ENCODE measurements at places on chromosomes 3 and 15.

DNA sequence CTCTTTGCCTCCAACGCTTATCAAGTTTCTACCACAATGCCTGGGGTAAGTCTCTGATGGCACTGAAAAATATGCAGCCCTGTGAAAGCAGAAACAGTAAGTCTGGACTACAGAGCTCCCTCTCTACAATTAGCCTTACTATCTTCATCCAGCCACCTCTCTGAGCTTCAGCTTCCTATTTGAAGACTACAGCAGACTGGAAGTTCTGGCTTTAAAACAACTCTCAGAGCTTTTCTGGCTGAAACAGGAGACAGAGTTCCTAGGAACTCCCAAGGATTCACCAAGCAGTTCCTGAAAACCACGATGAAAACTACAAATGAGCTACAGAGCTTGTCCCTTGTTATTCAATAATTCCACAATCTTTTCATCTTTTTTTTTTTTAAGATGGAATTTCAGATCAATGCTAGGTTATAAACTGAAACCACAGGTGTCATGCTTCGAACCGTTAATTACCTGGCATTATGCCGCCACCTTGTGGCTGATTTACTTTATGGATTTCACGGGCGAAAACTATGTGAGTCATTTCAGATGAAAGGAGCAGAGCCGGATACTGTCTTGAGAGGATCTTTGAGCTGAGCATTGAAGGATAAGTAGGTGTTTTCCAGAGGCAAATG is 3.9 kb downstream of the CRYGS start:
- DNase-seq, result peak; percentile 65

GRCh38 chr15:70617076-70617910 is 146.1 kb downstream of the UACA start:
- DNase-seq, result no peak

- no peak for DNase-seq
Observed at GRCh38 chr3:52022323-52023100, 26.8 kb upstream of the RPL29 start.

DNA sequence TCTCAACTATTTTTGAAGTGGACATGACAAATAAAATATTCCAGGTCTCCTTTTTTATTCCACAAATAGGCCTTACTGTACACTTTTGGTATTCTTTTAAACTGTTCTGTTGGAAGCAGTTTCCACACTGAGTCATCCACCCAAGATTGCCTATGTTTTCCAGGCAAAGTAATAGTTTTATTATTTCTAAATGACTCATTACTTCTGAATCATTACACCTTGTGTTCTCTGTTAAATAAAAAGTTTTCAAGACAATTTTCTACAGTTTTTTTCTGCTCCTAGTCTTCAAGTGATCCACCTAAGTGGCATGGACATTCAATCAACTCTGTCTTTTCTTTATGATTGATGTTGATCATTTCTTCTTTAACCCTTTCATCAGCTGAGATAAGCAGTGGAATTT is 26.5 kb downstream of the PPP2R3A start:
- no peak for DNase-seq

DNA sequence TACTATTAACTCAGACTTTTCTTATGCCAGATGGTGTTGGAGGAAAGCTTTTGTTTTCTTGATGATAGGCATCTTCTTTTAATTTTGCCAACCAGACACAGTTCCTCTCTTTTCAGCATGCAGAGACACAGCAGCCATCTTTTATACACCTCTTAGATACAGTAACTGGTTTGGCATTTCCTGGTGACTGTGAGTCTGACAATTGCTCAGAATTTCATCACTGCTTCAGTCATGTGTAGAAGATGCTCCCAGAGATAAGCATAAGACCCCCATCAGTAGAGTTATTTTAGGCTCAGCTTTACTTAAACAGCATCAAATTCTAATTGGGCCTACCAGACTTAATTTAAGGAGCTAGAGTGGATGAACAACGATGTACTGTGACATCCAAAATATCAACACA is 779.0 kb downstream of the SQOR start:
- DNase-seq, result no peak

GRCh38 chr3:149706905-149707304 is 45.4 kb downstream of the COMMD2 start:
- no peak for DNase-seq

GRCh38 chr15:74155766-74156417 is 17.6 kb upstream of the ISLR start:
- no peak for DNase-seq

- DNase-seq, result no peak
Observed at GRCh38 chr15:101396484-101397261, 92.8 kb downstream of the PCSK6 start.

- no peak for DNase-seq
Observed at GRCh38 chr3:105798381-105798934, 70.4 kb downstream of the CBLB start.

GRCh38 chr3:95468331-95468730 is 1346.1 kb upstream of the EPHA6 start:
- no peak for DNase-seq

DNA sequence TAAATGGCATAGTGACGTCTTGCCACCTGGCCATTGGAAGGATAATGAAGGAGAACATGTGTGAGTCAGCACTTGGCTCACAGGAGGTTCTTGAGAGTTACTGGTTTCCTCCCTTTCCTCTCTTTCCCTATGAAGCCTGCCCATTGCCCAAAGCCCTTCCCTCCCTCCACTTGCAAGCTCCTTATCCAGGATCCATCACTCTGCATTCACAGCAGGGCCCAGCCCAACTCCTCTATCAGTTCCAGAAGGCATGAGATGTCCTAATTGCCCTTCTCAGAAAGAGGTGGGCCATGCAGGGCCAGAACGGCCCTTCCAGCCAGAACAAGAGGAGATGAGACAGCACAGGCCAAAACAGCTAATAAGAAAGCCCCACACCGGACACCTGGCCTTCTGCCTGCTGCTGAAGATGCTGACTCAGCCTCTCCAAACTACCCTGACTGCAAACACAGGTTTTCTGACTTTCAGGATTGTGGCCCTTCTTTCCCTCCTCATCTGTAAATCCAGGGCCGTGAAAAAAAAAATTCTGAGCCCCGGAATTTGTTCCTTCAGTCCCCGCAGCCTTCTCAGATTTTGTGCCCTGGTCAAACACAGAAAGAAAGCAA is 29.7 kb downstream of the HAPLN3 start:
- no peak for DNase-seq

GRCh38 chr3:75192146-75192616 is 471.9 kb upstream of the FRG2C start:
- DNase-seq, result peak; percentile 4

DNA sequence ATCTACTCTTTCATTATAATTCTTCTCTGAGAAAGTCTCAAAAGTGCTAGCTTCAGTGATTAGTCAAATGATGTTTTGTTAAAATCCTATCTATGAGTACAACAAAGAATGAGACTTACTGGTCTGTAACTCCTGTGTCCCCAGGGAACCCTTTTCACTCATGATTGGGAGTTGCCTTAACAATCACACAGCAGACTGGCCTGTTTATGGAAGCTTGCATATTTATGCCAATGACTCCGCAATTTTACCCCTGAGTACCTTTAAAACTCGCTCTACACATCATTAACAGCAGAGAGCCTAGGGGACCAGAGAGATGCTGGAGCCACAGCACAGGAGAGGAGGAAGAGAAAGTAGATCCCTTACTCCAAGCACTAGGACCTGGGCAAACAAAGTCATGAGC is 628.1 kb downstream of the IGSF11 start:
- no peak for DNase-seq

GRCh38 chr3:157868196-157868595 is 238.0 kb downstream of the SHOX2 start:
- DNase-seq, result no peak

GRCh38 chr3:37910671-37911400 is 49.2 kb downstream of the CTDSPL start:
- DNase-seq, result no peak

GRCh38 chr3:85808755-85809154 is 850.0 kb downstream of the CADM2 start:
- no peak for DNase-seq

Data from stimulated activated CD4-positive, alpha-beta T cell treated with anti-CD3 and anti-CD28 coated beads, Interleukin-1b, Interleukin-23, amount 100 ng/mL, for 1 hour (primary cell).